Large intestine (tissue), 12 donors: ENCODE measurements at places on chromosomes 7 and 10. TPM values are rescaled to one million over a fixed set of nuclear protein-coding genes. Genes with fewer than 3 reads are reported as not detected.

COL13A1 gene
- polyA plus RNA-seq, result 9.6 TPM

DNA sequence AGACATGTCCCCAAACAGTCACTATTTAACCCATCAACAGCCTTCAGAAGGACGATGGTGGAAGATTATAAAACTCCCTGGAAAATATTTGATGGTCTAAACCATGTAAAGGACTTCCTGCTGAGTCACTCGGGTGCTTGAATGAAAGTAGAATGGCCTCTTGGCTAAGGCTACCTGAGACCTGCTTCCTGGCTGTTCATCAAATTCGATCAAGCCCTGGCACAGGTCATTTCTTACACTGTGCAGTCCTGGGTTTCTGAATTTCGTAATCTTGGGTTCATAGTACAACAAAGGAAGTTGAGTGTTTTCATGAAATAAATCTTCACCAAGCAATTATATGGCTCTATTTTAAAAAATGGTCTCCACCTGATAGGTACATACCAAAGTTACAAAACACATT, 260.3 kb upstream of the RNF32 start:
- DNase-seq, result peak; percentile 27
- no peaks in the 10 kb centered on the region for H3K36me3 ChIP-seq
- no peaks in the 10 kb centered on the region for H3K27me3 ChIP-seq
- H3K27ac ChIP-seq, result no peak overlapping the region
- peaks cover 10% of the 10 kb centered on the region for H3K4me1 ChIP-seq
- H3K4me3 ChIP-seq, result no peak overlapping the region

GRCh38 chr7:133528796-133529195, 275.9 kb downstream of the EXOC4 start:
- H3K36me3 ChIP-seq, result no peaks in the 10 kb centered on the region
- no peaks in the 10 kb centered on the region for H3K27me3 ChIP-seq
- no peaks in the 10 kb centered on the region for H3K4me1 ChIP-seq

PSMG3 gene
- 31.7 TPM for polyA plus RNA-seq

DNA sequence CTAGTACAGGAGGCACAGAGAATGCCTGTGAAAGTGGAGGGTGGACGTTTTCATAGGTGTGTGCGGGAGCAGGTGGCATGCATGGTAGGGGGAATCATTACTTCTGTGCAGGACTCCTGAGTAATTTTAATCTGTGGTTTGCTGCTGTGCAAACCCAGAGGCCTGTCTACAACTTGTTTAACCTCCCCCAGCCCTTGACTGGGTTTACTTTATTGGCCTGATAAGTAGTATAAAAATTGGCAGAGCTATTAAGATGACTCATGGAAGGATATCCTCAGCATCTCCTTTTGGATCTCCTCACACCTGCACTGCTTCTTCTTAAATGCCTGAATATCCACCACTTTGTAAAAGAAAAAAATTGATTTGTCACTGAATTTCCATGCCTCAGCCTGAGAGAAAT, 104.8 kb downstream of the AUTS2 start:
- no peaks in the 10 kb centered on the region for H3K36me3 ChIP-seq
- H3K4me3 ChIP-seq, result no peak overlapping the region

RHOBTB1 gene
- 21.8 TPM for polyA plus RNA-seq

ZNF487 gene
- 9.3 TPM for polyA plus RNA-seq
